ENCODE measurements at places on chromosomes 4 and X.

- no peak for DNase-seq
Measured at GRCh38 chr4:85222561-85222960, 252.4 kb upstream of the ARHGAP24 start.

DNA sequence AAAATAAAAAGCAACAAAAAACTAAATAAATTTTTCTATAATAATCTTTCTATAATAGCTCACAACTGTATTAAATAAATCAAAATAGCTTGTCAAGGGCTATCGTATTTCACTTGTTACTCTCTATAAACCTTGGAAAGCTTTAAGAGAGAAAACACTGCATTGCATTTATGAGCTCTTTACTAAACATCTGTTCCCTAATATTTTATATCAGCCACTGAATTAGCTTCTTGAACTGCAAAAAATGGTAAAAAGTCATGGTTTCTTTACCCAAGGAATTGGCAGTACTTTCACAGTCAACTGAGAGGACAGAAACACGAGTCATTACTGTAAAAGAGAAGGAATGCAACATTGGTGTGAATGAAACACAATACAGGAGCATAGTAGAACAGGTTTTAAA lies 671.2 kb downstream of the PCDH18 start:
- no peak for DNase-seq

- no peak for DNase-seq
Measured at GRCh38 chr4:71266090-71266794, 72.6 kb upstream of the SLC4A4 start.

GRCh38 chrX:74293343-74293946 lies 10.5 kb upstream of the ZCCHC13 start:
- peak; percentile 57 for DNase-seq

GRCh38 chrX:40273356-40274050 lies 175.7 kb upstream of the BCOR start:
- DNase-seq: no peak

GRCh38 chr4:1950369-1950768 lies 58.4 kb downstream of the NELFA start:
- DNase-seq: no peak

- DNase-seq: peak; percentile 49
Measured at GRCh38 chr4:150209140-150209829, 131.0 kb downstream of the DCLK2 start.

- no peak for DNase-seq
Measured at GRCh38 chr4:159185591-159186023, 82.7 kb downstream of the RAPGEF2 start.

GRCh38 chr4:178448372-178449035 lies 1006.3 kb upstream of the AGA start:
- DNase-seq: no peak

DNA sequence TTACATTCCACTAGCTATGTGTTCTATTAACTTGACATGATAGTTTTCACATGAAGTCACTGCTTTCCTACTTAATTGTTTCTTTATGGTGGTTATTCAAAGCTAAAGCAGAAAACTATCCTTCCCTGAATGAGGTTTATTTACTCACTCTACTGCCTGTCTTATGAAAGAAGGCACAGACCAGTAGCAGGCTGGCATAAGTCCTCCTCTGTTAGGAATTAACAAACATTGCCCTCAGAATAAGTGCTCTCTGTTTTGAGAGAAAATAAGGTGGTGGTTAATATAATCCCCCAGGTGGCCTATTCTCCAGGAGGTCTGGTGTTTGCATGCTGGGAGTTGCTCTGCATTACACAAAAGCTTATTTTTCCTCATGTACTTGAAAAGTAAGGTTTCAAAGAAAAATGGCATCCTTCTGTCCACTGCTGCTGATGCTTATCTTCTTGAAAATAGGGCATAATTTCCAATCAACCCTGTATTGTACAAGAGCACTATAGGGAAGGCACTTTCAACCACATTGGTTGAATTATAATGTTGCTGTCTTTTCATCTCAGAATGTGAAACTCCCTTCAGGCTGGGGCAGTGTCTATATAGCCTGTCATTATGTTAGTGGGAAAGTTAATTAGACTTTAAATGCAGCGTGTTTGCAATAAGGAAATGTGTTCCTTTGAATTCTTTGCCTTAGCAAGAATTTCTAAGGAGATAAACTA lies 119.7 kb upstream of the TBC1D9 start:
- DNase-seq: no peak

GRCh38 chrX:12700745-12701144 lies 90.5 kb upstream of the PRPS2 start:
- no peak for DNase-seq

GRCh38 chr4:167722487-167722808 lies 369.9 kb upstream of the ANXA10 start:
- no peak for DNase-seq

Measured in HCT116 (cell line).